ENCODE measurements at places on chromosomes 2 and 18. TPM values are rescaled to one million over a fixed set of nuclear protein-coding genes. Genes with fewer than 3 reads are reported as not detected.

The CD207 gene
- not detected for total RNA-seq

The SLC4A3 gene
- 0.13 TPM for total RNA-seq

The IL36B gene
- not detected for total RNA-seq

The KHK gene
- total RNA-seq, result 3.4 TPM

The CCDC85A gene
- 15.4 TPM for total RNA-seq

The G6PC2 gene
- not detected for total RNA-seq

Data from thoracic aorta endothelial cell (primary cell).